ENCODE measurements at places on chromosomes 12 and 14. TPM values are rescaled to one million over a fixed set of nuclear protein-coding genes. Genes with fewer than 3 reads are reported as not detected.

Gene SERPINA9
- total RNA-seq: not detected

Gene DENR
- total RNA-seq: 38.0 TPM

Gene PKP2
- 39.3 TPM for total RNA-seq

Gene PIK3C2G
- 38.8 TPM for total RNA-seq

Gene ANG
- total RNA-seq: 110 TPM

Gene ADAM20
- total RNA-seq: 0.60 TPM

Gene A2M
- total RNA-seq: 550 TPM

Gene C14orf132
- total RNA-seq: 9.5 TPM

Gene GLIPR1L2
- 0.78 TPM for total RNA-seq

Gene KLHL33
- 0.92 TPM for total RNA-seq

Gene CYP27B1
- 1.6 TPM for total RNA-seq

Gene ITGB7
- 5.8 TPM for total RNA-seq

Gene KRT6A
- total RNA-seq: not detected

Gene PWP1
- 22.7 TPM for total RNA-seq

Gene BMP4
- total RNA-seq: 44.2 TPM

Gene NOXRED1
- 0.37 TPM for total RNA-seq

Gene CPM
- total RNA-seq: 61.5 TPM

Gene PNMA1
- 79.5 TPM for total RNA-seq

Gene PAX9
- total RNA-seq: not detected

DNA sequence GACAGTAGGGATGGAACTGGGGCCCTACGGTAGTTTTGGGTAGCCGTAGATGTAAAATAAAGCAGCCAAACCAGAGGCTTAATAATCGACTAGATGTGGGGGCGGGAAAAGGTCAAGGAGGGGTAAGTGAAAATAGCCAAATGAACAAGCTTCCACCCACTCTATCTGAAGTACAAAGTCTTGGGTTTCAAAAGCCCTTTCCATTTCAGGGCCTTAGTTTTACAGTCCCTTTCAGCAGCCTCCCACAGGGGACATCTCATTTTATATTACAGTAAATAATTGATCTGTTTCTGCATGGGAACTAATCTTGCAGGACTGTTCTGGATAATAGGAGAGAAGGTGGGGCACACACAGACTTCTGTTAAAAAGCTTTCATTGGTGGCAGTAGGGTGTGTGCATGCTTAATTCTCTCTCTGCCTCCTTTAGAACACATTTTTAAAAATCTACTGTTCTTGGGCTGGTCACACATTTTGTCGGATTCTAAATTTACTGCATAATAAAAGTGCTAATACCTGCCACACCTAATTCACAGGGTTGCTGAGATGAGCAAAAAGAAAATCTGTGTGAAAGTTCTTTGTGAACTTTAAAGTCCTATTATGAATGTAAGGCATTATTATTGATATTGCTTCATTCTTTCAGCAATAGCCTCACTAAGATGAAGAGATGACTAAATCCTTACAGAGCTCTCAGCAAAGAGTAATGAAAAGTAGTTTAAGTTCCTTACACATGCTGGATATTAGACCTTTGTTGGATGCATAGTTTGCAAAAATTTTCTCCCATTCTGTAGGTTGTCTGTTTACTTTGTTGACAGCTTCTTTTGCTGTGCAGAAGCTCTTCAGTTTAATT lies 104.6 kb downstream of the ITPR2 start:
- no peak for DNase-seq

- DNase-seq: no peak
Observed at GRCh38 chr12:22396253-22396652, 61.7 kb upstream of the ST8SIA1 start.

GRCh38 chr14:40100544-40101196 lies 668.4 kb upstream of the FBXO33 start:
- no peak for DNase-seq

GRCh38 chr12:116455540-116456329 lies 103.4 kb upstream of the MAP1LC3B2 start:
- peak; percentile 75 for DNase-seq

- DNase-seq: no peak
Observed at GRCh38 chr14:63453443-63453936, 89.7 kb downstream of the PPP2R5E start.

GRCh38 chr12:115936997-115937916 lies 340.2 kb downstream of the MED13L start:
- no peak for DNase-seq

GRCh38 chr14:80485764-80486163 lies 274.5 kb upstream of the DIO2 start:
- no peak for DNase-seq

GRCh38 chr12:27085654-27086053 lies 3.3 kb upstream of the C12orf71 start:
- DNase-seq: no peak

DNA sequence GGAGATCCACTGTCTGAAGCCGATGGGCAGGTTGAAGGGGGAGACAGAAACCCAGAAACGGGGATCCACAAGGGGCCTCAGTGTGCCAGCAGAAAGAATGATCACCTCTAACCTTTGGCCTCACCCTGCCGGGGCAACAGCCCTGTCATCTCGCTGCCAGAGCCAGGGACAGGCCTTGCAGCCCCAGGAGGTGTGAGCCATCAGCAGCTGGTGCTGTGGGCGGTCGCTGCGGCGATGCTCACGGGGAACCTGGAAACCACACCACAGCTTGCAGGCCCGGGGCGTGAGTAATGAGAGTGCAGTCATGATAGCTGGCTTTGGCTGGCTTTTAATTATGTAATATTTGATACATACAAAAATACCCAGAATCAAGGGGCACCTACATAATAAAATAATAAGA lies 4.7 kb upstream of the TTC7B start:
- DNase-seq: no peak

DNA sequence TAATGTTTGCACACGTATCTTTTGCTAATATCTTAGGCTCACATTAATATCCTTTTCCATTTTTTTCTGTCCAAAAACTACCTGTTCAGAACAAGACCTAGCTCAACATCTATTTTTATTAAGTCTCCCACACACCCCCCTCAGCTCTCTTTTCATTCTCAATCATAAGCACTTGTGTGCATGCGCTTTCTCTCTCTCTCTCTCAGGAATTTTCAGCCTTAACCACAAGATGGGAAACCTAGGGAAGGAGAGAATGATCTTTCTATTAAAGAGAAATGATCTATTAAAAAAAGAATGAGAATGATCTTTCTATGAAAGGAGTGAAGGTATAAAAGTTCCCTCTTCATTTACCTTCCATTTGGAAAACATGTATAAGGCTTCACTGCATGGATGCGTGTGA lies 39.7 kb upstream of the AP4S1 start:
- DNase-seq: no peak

DNA sequence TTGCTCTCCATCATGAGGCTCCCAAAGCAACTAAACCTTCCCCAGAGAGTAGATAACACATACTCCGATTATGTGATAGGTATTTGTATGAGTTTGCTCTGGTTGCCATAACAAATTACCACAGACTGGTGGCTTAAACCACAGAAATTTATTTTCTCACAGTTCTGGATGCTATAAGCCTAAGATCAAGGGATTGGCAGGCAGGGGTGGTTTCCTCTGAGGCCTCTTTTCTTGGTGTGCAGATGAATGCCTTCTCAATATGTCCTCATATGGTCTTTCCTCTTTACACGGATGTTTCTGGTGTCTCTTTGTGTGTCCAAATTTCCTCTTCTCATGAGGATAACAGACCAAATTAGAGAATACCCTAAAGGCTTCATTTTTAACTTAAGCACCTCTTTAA lies 285.8 kb upstream of the GRIP1 start:
- DNase-seq: no peak

DNA sequence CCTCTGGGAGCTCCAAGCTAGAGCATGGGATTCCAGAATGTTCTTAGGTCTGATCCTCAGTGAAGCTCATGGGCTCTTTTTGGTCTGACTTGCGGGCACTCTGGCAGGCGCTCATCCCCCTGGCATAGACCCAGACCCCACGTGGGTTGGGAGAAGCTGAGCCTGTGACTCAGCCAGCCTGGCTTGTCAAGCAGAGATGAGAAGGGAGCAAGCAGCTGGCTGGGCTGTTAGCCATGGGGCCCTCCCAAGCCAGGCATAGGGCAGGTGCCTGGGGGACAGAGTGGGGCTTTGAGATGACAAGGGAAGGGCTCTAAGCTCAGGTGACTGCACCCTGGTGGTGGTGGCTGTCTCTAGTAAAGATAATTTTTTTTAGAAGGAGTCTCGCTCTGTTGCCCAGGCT lies 80.3 kb upstream of the NOS1 start:
- peak; percentile 31 for DNase-seq

- peak; percentile 20 for DNase-seq
Observed at GRCh38 chr12:89389755-89390661, 37.7 kb upstream of the DUSP6 start.

- no peak for DNase-seq
Observed at GRCh38 chr12:105704787-105705186, 374.3 kb downstream of the C12orf75 start.

DNA sequence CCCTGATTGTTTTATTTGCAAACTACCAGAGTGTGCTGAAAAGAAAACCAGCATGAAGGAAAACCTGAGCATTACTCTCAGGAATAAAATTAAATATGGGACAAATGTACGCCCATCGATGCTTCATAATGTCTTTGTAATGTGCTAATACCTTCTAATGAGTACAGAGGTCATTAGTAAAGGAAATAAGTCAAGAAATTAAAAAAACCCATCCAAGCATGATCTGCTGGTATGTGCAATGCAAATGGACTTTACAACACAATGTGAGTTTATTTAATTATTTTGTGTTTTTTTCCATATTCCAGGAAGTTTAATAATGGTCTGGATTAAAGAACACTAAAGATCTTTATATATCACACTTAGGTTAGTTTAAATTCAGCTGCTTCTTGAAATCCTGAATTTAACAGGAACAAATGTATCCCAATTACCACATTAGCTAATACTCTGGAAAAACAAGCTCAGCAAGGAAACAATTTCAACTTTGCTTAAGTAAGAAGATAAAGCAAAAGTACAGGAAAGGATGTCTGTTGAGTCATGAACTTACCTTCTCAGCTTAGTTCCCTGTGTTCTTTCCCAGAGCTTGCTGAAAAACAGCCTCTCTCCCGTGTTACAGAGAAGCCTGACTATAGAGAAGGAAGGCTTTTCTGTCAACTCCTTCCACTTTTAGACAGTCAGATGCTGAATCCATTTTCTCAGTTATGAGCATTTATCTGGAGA lies 179.3 kb upstream of the TMEM260 start:
- DNase-seq: no peak

- DNase-seq: no peak
Observed at GRCh38 chr12:93156086-93156716, 221.5 kb upstream of the NUDT4 start.

GRCh38 chr12:93115198-93115601 lies 186.1 kb upstream of the EEA1 start:
- DNase-seq: no peak

GRCh38 chr12:50061946-50062686 lies 4.7 kb downstream of the ASIC1 start:
- DNase-seq: no peak

DNA sequence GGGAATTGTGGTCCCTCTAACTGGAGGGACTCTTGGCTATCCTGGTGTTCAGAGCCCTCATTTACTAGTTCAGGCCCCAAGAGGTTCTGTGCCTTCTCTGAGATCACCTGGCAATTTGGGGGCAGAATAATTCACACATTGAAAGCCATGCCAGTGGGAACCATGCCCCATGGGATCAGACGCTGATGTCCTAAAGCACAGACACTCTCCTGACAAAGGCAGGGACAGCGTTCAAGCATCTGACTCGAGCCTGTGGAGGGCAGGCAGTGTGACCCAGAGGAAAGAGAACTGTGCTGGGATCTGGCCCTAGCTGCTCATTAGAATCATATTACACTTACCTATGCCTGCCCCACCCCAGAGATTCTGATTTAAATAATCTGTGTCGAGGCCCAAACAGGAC lies 2.4 kb upstream of the ASB2 start:
- DNase-seq: no peak

GRCh38 chr12:14930299-14930698 lies 8.0 kb downstream of the ERP27 start:
- DNase-seq: no peak

GRCh38 chr12:4771960-4772566 lies 51.9 kb downstream of the GALNT8 start:
- DNase-seq: no peak

DNA sequence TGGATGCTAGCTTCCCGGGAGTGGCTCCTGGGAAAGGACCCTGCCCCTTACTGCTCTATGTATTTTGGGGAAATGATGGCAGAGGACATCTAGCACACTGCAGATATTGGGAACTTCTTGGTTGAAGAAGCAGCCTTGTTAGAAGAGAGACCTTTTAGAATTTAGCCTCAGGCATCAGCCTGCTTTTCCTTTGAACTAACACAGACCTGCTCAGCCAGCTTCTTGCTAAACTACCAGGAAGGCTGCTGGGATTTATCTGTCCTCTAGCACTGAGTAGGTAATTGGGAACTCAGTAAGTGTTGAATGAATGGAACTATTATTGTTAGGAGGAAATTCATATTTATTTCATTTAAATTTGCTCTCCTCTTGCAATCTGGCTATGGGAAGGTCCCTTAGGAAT lies 77.3 kb downstream of the DRAM1 start:
- no peak for DNase-seq

DNA sequence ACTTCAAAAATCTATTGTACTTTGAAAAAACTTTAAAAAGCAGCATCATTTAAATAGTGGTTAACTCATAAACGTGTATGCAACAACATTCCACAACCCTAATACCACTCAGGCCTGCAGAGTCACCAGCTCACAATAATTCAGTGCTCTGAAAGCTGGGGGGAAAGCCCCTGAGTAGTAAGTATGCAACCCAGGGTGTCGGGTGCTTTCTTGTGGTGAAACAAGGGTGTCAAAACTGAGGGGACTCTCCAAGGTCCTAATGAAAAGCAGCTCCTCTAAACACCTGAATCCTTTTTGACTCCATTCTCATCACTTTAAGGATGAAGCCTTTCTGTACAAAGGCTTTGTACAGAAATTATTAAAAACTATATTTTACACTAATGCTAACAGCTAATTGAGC lies 33.7 kb downstream of the FGFR1OP2 start:
- no peak for DNase-seq

Measured in mucosa of gallbladder (tissue), 1 donor.